Fibroblast of lung (primary cell): ENCODE measurements at places on chromosomes 3 and 15.

- DNase-seq, result peak; percentile 20
Measured at GRCh38 chr3:118884748-118885206, 149.9 kb downstream of the IGSF11 start.

DNA sequence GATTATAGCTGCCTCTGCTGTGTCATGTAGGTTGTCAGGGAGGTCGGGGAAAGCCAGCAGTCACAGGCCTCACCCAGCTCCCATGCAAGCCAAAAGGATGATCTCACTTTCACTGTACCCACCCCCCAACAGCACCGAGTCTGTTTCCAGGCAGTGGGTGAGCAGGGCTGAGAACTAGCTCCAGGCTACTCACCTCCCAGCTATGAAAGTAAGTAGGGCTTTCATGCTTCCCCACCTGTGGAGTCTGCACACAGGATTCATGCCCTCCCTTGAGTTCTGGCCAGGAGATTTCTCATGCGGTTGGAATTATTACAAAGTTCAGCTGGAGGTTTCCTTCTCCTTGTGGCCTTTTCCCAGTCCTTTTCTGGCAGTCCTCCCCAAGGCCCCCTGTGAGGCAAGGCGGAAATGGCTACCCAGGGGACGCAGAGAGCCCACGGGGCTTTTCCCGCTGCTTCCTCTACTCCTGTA, 356.2 kb downstream of the SV2B start:
- DNase-seq, result peak; percentile 98

GRCh38 chr3:179876440-179876839, 160.3 kb downstream of the PEX5L start:
- no peak for DNase-seq

DNA sequence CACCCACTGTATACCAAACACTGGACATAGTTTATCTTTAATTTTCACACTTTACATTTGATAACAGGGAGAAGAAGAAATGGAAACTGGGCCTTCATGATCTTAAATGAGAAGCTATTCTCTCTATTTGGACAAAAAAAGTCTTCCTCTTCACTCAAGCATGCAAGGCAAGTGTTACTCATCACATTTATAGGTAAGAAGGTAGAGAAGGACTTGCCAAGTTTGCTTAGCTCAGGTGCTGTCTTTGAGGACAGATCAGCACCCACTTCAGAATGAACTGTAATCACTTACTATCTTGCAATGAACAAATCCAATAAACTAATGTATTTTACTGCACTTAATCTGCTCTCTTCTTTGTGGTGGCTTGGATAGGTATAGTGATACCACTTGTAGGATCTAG, 1.1 kb upstream of the MYH15 start:
- DNase-seq, result no peak

DNA sequence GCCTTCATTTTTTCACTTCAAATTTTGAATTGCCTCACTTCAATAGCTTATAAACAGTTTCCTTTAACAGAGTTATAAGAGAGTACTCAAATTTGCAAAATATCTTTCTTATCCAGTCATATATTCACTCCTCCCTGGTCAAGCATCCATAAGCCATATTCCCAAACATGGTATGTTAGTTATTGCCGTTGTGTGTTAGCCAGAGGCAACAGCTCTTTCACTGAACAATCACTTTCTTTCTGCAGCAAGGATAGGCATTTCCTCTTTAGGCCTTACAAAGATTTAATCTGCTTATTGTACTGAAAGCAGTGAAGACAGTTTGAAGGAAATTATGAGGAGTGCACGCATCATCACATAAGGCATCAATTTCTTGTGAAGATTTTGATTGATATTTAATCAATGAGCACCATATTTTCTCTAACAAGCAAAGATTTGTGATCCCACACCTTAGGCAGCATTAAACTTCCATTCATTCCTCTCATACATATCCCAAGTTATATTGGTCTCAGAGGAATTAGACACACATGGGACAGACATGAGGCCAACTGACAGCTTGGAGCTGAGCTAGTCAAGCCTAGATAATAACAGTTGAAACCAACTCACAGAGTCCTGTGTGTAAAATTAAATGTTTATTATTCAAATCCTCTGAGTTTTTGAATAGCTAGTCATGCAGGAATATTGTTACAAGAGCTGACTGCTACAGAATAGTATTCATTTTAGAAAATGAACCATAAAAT, 80.0 kb upstream of the EPHA6 start:
- DNase-seq, result no peak

GRCh38 chr3:196741249-196741889, 1.7 kb downstream of the PAK2 start:
- DNase-seq, result no peak

GRCh38 chr3:169478566-169479313, 184.8 kb downstream of the MECOM start:
- no peak for DNase-seq

DNA sequence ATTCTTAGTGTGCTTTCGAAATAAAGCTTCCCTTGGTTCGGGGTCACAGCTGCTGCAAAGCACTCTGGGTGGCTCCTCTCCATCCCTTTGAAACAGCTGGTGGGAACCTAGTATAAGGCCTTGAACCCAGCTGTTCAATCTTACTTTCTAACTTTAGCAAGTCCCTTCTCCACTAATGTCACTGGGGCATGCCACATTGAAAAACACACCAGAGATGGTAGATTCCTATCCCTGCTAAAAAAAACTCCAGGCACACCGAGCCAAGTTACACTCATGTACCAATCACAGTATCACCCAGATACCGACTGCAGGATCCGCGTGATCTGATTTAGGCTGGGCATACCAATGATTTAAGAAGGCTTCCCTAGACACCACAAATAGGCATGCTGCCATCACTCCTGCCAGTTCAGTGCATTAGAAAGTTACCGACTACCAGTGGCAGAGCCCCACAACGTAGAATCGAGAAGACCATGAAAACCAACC, 65.0 kb downstream of the WWTR1 start:
- no peak for DNase-seq

DNA sequence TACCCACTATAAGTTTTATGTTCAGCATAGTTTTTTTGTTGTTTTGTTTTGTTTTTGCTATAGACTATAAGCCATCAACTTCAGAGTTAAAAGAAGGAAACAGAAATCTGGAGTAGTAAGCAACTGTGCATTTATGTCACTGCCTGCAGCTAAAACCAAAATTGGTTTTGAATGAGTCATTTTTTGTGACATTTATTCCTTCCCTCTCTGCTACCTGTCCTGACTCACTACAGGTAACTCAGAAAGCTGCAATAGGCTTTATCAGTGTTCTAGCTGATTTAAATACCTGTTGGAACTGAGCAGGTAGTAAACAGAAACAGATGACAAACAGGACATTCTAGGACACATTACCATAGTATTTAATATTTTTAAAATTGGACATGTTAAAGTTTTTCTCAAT, 393.3 kb upstream of the WNT5A start:
- no peak for DNase-seq

DNA sequence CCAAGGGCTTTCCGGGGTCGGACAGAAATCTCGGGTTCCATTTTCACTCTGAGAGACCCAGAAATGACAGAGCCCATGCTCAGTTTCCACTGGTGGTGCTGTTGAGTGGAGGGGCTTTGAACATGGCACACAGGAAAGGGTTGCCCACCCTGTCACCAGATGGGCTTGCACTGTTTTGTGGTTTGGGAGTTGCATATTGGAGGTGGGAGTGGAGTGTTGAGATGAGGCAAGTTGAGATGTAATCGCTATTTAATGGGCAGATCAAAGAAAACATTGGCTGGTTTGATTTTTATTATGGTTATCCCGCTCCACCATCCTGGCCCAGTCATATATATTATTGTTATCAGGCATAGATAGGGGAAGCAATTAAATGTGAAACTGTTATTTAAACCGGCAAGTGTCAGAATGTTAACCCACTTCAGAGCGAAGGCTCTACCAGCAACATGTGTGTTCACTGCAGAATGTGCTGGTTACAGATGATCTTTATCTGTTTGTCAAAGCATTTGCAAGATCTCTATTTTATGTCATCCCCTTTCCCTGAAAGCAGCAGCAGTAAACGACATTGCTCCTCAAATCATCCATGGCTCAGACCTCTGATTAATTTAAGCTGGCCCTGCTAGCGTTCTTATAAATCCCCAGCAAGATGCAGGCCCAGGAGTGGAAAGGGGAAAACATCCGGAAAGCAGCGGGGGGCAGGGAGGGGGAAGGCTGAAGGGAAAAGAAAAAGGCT, 58.3 kb upstream of the TSEN2 start:
- DNase-seq, result no peak

GRCh38 chr15:81304226-81304625, 19.7 kb downstream of the STARD5 start:
- DNase-seq, result peak; percentile 39

DNA sequence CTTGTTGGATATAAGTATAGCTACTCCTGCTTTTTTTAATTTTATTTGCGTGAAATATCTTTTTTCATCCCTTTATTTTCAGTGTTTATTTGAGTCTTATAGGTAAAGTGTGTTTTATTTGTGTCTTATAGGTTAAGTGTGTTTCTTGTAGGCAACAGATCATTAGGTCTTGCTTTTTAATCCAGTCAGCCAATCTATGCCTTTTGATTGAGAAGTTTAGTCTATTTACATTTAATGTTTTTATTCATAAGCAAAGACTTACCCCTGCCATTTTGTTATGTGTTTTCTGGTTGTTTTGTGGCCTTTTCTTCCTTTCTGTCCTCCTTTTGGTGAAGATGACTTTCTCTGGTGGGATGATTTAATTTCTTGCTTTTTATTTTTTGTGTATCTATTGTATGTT, 232.0 kb downstream of the RAP2B start:
- no peak for DNase-seq

- DNase-seq, result no peak
Measured at GRCh38 chr15:67968966-67969365, 85.1 kb upstream of the PIAS1 start.

GRCh38 chr3:27312044-27312668, 57.0 kb downstream of the NEK10 start:
- DNase-seq, result peak; percentile 79

GRCh38 chr3:61679026-61679425, 117.7 kb downstream of the PTPRG start:
- no peak for DNase-seq

- DNase-seq, result peak; percentile 37
Measured at GRCh38 chr3:106193876-106194275, 325.1 kb upstream of the CBLB start.

DNA sequence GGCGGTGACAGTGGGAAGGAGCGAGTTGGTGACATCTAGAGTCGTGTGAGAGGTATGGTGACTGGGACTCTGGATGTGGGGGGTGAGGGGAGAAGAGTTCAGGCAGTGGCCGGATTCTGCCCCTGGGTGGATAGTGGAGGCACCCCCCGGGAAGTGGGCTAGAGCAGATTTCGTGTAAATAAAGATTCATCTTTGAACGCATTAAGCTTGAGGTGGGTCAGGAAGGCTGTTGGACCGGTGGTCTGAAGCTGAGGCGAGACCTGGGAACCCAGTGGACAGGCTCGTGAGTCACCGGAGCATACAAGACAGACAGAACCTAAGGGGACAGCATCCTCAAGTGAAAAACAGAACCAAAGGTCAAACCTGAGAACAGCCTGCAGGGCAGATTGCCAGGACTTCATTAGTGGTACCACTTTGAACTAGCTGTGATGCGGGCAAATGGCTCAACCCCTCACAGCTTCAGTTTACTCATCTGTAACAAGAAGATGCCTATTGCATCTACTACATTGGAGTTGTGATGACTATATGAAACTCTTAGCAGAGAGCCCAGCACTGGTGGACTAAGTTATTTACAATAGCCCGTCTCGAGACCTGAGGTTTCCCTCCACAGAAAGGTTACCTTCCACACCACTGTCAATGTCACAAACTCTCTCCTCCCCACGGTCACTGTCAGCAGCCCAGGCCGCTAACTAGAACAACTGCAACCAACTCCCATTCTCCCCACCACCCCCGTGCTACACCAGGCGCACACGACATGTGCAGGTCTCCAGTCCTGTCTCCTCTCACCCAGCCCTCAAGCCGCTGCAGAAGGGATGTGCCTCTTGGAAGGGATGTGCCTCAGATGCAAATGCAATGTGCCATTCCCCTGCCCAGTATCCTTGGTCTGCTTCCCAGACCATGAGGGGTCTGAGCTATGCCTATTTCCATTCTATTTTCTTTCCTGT, 901 bp upstream of the CLN6 start:
- DNase-seq, result no peak

- no peak for DNase-seq
Measured at GRCh38 chr3:103381296-103382079, 946.7 kb downstream of the ZPLD1 start.

DNA sequence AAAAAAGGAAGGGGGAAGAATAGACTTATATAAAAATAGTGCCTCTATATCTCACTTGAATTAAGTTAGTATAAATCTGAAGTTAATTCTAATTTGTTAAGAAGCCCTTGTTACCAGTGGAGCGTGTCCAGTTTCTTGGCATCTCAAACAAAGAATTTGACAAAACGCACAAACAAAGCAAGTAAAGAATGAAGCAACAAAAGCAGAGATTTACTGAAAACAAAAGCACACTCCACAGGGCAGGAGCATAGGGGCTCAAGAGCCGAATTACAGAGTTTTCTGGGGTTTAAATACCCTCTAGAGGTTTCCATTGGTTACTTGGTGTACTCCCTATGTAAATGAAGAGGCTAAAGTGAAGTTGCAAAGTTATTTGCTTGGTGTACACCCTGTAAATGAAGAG, 34.0 kb upstream of the GK5 start:
- no peak for DNase-seq

DNA sequence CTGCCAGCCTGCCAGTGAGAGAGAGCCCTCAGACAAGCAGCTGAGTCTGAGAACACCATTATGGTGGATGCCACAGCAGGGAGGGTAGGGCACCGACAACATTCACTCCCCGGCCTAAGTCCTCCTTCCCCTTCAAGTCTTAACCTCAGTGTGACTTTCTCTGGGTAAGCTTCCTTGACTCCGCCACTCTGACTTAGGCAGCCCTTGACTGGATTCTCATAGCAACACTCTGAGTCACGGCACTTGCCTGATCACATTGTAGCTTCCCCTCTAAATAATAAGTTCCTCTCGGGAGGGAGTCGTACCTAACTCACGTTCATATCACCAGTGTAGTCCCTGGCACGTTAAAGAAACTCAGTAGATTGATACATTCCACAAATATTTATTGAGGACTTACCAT, 180.5 kb downstream of the FOXB1 start:
- DNase-seq, result no peak

GRCh38 chr3:66344391-66344811, 123.6 kb downstream of the SLC25A26 start:
- DNase-seq, result no peak

DNA sequence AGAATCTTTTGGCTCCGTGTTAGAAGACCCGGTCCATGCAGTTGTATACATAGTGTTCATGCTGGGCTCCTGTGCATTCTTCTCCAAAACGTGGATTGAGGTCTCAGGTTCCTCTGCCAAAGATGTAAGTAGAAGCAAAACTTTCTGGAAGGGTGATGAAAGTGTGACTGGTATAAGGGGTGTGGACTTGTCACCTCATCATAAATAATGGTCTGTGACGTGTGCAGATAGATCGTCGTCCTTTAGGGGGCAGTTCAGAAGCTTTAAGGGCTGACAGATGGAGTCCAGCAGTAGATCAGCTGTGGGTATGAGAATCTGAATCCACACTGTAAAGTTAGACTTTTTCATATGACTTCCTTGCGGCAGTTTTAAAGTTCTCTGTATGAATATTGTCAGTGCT, 15.3 kb downstream of the SEC61A1 start:
- no peak for DNase-seq

GRCh38 chr3:99430348-99431134, 207.9 kb upstream of the COL8A1 start:
- peak; percentile 21 for DNase-seq
